ENCODE measurements at places on chromosomes 16 and 17.
A peak's percentile ranks its signal among the peaks of the same experiment; 100 is the strongest.

- DNase-seq = no peak
Measured at GRCh38 chr17:62321451-62321850, 58.9 kb upstream of the EFCAB3 start.

GRCh38 chr17:80874866-80875445 is 116.7 kb upstream of the CHMP6 start:
- no peak for DNase-seq

- no peak for DNase-seq
Measured at GRCh38 chr17:71158437-71158836, 962.4 kb upstream of the SOX9 start.

- no peak for DNase-seq
Measured at GRCh38 chr16:30840611-30841010, 53.3 kb downstream of the BCL7C start.

GRCh38 chr16:8055761-8056160 is 534.5 kb downstream of the TMEM114 start:
- no peak for DNase-seq

GRCh38 chr16:9061358-9061813 is 30.1 kb upstream of the HAPSTR1 start:
- peak; percentile 27 for DNase-seq

DNA sequence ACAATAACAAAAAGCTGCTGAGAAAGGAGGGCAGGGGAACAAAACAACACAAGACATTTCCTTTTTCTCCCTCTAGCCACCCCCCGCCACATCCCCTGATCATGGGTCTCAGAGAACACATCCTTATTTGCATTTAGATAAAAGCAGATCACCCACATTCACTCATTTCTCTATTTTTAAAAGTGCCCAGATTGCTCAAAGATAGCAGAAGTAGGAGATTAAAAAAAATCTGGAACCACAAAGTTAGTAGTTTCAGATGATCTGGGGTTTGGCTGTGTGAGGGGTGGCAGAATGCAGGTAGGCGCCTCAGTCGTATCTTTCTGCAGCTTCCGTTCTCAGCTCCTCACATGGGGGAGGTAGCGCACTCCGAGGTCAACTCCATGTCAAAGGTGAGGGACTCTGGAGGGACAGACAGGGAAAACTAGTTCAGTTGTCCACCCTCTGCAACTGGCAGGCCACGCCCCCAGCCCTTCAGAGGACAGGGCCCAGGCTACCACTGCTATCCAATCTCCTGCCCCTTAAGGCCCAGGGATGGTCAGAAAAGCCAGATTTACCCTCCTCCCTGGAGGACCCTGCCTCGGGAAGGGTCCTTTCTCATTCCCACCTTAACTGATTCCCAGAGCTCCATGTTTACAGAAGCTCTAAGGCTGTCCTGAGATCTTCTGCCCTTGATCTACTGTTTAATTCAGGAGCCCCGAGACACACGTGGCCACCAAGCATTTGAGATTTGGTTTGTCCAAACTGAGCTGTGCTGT is 27.3 kb downstream of the STAT5A start:
- DNase-seq = no peak

- DNase-seq = peak; percentile 40
Measured at GRCh38 chr17:82232322-82232820, 3.5 kb downstream of the SLC16A3 start.

DNA sequence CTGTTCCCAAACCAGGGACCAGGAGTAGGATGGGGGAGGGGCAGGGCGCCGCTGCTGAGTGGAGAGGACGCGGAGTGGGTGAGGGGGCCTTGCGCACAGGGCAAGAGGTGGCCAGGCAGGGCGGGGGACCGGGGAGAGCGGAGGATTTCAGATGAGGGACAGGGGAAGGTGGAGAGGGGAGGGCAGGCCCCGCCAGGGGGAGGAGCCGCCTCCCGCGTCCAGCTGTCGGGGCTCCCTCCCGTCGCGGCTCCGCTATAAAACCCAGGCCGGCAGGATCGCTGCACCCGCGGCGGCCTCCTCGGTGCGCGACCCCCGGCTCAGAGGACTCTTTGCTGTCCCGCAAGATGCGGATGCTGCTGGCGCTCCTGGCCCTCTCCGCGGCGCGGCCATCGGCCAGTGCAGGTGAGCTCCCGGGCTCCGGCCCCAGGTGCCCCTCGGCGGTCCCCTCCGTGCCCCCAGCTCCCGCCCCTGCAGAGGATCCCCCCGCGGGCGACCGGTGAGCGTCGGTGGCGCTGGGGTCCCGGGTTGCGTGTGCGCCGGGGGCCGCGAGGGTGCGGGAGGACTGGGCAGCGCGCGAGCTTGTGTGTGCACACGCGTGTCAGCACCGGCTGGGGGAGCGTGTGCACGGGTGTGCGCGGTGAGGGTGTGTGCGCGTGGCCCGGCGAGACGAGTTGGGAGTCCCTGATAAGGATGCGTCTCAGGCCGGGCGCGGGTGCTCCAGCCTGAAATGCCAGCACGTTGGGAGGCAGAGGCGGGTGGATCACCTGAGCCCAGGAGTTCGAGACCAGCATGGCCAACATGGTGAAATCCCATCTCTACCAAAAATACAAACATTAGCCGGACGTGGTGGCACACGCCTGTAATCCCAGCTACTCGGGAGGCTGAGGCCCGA is at the start of gene CA4:
Gene CA4 (plus strand): TSS at position 283 of the 892 bp plus-strand sequence. CDS start 62 bp downstream, at position 345.
- no peak for DNase-seq

- DNase-seq = no peak
Measured at GRCh38 chr17:39808409-39808997, 55.6 kb downstream of the IKZF3 start.

DNA sequence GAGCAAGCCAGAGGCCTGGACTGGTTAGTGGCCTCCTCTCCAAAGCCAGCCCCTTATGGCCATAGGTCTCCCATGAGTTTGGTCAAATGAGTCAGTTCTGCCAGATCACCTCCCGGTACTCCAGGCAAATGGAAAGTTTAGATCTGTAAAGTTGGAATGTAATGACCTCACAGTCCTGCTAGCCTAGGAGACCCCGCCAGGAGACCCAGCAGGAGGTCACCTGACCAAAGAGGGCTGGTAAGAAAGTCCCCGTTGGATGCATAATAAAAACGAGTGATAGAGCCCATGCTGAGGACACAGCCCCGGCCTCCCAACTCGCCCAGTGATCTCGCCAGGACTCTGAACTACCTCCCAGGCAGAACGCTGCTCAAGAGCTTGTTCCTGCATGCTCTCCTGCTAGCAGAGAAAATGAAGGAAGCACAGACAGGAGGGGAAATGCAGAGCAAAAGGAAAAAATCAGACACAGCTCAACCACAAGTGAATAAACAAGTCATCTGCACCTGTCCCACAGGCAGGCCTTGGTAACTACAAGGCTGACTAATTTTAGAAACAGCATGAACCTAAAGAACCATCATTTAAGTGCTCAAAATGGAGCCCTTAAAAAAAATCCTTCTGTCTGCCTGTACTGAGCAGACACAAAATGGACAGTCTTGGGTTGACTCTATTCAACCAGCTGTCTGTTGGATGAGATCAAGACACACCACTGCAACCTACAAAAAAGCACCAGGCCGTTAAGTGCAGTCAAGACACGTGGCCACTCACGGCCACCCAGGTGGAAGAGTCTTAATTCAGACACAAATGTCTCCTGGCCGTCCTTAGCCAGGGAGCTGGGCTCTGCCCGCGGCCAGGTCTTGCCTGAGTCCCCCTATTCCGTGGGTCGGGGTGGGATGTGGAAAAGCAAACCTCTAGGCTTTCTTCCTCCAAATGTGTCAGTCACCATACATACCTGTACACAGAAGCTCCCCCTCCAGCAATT is 9.2 kb downstream of the CDIP1 start:
- no peak for DNase-seq
